DMS 273 treated with DMSO at 0.1 percent for 48 hours (cell line): ENCODE measurements at places on chromosomes 4 and X.

DNA sequence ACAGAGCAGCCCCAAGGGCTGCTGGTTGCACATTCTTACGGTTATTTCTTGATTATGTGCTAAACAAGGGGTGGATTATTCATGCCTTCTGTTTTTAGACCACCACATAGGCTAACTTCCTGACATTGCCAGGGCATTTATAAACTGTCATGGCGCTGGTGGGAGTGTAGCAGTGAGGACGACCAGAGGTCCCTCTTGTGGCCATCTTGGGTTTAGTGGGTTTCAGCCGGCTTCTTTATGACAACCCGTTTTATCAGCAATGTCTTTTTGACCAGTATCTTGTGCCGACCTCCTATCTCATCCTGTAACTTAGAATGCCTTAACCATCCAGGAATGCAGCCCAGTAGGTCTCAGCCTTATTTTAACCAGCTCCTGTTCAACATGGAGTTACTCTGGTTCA is 212.4 kb upstream of the GRID2 start:
- no peak for DNase-seq

DNA sequence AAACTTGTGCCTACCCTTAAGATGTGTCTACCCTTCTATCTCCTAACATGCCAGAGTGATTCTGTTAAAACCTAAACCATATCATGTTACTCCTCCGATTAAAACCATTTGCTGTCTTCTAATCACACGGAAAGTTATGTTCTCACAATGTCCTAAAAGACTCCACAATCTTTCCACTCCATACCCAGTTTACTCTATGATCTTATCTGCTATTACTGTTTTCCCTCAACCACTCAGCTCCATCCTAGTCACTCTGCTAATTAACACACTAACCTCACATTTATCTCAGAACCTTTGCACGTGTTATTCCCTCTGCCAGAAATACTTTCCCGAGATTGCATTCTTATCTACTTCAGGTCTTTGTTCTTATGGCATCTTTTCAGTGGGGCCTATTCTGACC is 47.6 kb upstream of the UPRT start:
- no peak for DNase-seq

DNA sequence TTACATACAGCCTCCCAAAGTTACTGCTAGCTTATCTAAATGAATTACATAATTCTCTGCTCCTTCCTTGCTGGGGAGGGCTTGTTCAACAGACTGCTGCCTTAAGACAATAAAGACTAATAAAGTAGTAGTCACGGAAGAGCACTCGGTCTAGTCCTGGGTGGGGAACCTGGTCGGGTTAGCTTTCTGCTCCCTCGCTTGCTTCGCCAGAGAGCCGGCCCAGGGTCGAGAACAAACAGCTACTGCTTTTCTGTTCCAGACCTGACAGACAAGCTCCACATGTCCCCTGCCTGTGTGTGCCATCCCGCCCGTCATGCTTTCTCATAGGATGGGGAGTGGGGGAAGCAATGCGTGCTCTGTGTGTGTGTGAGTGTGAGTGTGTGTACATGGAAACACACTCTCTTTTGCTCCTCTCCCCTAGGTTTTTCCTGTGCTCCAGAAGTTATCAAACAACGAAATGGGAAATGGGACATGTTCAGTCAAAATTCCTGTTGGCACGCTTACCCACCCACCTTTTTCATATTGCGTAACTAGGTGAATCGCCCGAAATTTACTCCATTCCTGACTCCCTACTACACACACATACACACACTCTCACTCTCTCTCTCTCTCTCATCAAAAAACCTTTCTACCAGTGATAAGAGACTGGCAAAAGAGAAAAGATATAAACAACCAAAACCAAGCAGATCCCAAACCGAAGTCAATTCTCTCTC is 1.3 kb downstream of the NPY1R start:
- DNase-seq, result no peak

DNA sequence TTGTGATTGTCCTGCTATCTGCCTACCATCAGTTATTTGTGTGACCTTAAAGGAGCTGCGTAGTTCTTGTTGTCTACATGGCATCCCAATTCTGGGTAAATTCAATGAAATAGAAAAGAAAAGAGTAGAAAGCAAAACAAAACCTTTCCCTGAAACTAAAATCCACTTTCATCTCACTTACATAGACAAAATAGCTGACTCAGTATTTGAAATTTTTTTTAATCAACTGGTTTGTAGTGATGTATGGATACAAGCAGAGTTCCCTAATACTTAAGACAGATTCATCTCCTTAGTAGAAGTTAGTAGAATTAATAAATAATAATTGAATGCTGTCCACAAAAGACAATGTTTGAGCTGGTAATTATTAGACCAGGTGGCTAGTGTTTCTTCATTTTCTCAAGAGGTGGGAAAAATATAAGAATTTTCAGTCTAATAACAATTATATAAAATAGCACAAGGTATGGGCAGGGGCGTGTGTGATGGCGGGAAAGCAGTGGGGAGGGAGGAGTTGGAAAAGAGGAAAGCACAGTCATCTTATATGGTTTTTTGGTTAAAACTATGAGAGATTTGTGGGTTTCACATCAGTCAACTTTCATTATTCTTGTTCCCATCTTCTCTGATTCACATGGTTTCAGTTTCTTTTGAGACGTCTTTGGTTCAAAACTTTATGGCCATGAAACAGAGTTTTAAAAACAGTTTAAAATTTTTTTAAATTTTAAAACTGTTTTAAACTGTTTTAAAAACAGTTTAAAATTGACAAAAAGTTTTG is 275.2 kb downstream of the SPRY1 start:
- no peak for DNase-seq

DNA sequence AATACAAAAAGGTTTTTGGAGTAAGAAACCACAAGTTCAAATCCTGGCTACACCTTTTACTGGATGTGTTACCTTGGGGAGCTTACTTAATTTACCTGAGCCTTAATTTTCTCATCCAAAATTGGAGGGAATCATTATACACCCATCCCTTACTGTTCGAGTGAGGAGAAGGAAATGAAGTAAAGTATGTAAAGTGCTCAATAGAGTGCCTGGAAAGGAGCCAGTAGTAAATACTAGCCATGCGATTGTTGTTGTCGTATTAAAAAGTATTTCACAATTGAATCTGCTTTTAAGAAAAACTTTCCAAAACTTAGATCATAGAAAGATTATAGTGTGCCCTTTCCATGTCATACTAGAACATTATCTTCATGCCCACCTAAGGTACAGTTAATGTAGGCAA is 124.5 kb downstream of the ATXN3L start:
- DNase-seq, result no peak

DNA sequence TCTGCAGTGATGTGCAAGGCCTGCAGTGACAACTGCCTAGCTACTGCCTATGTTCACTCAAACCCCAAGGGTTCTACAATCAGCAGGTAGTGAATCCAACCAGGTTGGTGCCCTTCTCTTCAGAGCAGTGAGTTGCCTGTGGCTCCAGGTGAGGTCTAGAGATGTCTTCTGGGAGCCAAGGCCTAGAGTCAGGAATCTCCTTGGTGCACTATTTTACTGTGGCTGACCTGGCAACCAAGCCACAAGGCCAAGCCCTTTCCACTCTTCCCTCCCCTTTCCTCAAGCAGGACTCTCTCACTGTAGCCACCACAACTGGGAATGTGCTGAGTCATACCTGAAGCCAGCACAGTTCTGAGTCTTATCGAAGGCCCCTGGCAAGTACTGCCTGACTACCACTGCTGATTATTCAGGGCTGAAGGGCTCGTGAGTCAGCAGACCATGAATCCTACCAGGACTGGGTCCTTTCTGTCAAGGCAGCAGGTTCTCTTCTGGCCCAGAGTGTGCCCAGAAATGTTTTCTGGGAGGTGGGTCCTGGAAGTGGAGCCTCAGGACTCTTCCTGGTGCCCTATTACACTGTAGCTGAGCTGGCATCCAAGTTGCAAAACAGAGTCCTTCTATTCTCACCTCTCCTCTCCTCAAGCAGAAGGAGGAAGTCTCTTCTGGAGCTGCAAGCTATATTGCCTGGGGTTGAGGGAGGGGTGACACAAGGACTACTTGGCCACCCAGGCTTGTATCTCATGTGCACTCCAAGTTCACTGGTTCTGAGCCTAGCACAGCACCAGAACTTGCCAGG is 111.6 kb downstream of the BTC start:
- no peak for DNase-seq

GRCh38 chr4:127445471-127445870 is 187.3 kb upstream of the INTU start:
- DNase-seq, result no peak

- no peak for DNase-seq
Observed at GRCh38 chr4:38869511-38869910, 1.9 kb downstream of the FAM114A1 start.

DNA sequence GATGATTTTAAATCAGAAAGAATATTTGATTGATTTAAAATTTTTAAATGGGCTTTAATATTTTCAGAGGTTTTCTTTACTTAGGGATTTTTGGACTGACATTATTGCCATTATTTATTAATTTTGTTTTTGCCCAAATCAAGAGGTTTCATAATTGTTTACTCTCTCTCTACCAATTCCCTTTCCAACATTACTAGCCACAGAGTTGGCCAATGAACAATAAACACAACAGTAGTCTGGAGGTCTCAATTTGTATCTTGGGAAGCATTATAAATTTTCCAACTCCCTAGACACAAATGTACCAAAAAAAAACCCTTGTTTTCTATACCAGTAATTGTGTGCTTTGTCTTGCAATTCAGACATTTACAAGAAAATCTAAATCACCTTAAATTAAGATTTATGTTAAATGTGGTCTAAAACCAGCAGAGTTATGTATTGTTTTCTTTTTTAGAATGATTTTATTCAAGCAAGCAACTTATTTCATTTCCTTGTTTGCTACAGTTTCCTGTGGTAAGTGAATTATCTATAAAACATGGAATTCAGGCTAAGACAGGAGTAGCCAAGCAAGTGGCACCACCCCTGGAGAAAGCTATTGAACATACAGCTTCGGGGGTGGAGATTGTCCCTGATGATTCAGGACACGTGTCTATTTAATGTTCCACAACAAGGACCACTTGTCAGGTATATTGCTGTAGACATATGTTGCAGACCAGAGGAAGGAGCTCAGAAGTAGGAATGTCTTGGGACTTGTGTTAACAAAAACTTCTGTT is 622 bp downstream of the KLKB1 start:
- DNase-seq, result no peak

DNA sequence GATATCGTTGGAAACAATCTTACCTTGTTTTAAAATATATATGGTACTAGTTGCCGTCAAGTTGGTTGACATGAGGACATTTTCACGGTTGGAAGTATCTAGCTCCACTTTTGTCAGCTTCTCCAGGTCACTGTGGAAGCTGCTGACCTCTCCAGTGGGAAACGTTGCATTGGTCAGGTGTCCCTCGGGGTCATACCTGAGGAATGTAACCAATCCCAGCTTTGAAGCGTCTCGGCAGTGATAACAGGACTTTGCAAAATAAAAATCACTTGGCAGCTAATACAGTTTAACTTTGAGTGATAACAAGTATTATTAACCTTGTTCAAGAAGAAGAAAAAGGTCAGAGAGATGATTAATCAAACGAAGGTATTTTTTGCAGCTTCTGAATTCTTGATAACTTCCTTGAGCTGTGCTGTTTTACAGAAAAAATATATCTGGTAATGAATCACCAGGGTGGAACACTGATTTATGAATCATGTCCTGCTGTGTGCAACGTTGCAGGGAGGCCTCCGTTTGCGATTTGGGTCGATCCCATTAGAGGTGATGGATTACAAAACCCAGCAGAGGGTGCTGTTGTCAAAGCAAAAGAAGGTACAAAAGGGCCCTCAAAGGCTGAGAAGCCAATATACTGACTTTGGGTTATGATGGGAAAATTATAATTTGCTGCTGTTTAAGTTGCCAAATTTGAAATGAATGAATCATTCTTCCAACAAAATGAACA is 60.1 kb downstream of the SH2D1A start:
- DNase-seq, result no peak

- DNase-seq, result no peak
Observed at GRCh38 chrX:11766487-11766886, 8.4 kb downstream of the MSL3 start.

- DNase-seq, result no peak
Observed at GRCh38 chr4:143625632-143626031, 74.8 kb downstream of the FREM3 start.

- no peak for DNase-seq
Observed at GRCh38 chrX:24463077-24463476, 2.0 kb upstream of the PDK3 start.

GRCh38 chrX:65266482-65266881 is 268.1 kb downstream of the LAS1L start:
- no peak for DNase-seq

GRCh38 chr4:103073792-103074438 is 2.6 kb downstream of the SLC9B2 start:
- DNase-seq, result no peak
